ENCODE measurements at places on chromosomes 6 and 20. TPM values are rescaled to one million over a fixed set of nuclear protein-coding genes. Genes with fewer than 3 reads are reported as not detected.
A peak's percentile ranks its signal among the peaks of the same experiment; 100 is the strongest.

DNA sequence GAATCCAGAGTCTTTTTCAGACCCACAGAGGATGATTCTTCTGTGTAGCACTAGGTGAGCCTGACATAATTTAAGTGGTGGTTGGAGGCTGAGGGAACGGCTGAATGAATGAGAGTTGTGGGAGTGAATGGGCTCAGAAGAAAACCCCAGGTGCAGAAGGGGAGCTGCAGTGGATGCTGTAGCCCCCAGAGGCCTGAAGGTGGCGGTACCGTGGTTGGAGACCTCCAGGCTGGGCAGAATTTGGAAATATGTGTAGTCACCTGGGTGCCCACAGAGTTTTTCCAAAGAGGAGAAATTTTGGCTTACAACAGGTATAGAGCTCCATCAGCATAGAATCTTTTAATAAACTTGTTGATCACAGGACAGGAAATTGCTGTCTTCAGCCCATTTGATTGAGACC, 6.5 kb upstream of the RAET1G start:
- H3K4me1 ChIP-seq = peaks cover 18% of the 10 kb centered on the region
- no peak overlapping the region for H3K4me3 ChIP-seq
- no peaks in the 10 kb centered on the region for H3K36me3 ChIP-seq
- H3K27me3 ChIP-seq = peaks cover 69% of the 10 kb centered on the region

The MMP24 gene
- total RNA-seq = 0.83 TPM

GRCh38 chr6:84583784-84584183, 180.6 kb downstream of the TBX18 start:
- DNase-seq = no peak
- no peak overlapping the region for H3K27ac ChIP-seq
- no peaks in the 10 kb centered on the region for H3K4me1 ChIP-seq

- H3K4me1 ChIP-seq = peaks cover 23% of the 10 kb centered on the region
- no peaks in the 10 kb centered on the region for H3K36me3 ChIP-seq
- peak overlapping the region; percentile 58 for H3K4me3 ChIP-seq
Observed at GRCh38 chr6:26043384-26044139, 43.7 kb upstream of the HFE start.

- H3K4me3 ChIP-seq = no peak overlapping the region
- no peaks in the 10 kb centered on the region for H3K27me3 ChIP-seq
- peak overlapping the region; percentile 68 for H3K27ac ChIP-seq
- H3K4me1 ChIP-seq = peaks cover 56% of the 10 kb centered on the region
- H3K36me3 ChIP-seq = no peaks in the 10 kb centered on the region
- DNase-seq = no peak
Observed at GRCh38 chr6:163709255-163709654, 294.7 kb downstream of the QKI start.

- H3K4me1 ChIP-seq = peaks cover 4% of the 10 kb centered on the region
- no peak for DNase-seq
- no peaks in the 10 kb centered on the region for H3K36me3 ChIP-seq
- H3K27me3 ChIP-seq = no peaks in the 10 kb centered on the region
- H3K4me3 ChIP-seq = no peak overlapping the region
Observed at GRCh38 chr6:4883298-4883697, 107.1 kb downstream of the CDYL start.

DNA sequence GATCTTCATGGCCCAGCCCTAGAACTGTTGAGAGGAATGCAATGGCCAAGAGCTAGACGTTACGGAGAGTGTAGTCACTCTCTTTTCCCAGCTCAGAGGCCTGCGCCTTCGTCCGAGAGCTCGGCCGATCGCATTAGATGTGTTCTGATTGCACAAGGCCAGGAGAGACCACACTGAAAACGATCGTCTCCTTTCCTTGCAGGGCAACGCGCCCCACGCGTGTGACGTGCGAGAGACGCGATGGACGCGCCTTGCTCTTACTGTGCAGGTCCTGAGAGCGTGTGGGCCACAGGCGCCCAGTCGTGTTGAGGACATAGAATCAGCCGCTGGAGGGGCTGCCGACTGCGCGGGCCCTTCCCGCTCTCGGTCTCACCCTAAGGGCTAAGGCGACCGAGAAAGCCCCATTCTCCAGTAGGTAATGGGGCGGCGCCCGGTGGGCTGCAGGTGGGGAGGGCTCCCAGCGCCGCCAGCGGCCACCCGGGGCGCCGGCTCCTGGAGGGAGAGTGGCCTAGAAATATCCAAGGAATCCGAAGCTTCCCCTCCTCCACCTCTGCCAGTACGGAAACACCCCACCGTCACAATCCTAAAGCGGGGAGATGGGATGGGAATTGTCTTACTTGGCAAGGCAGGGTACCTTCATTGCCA, 26.9 kb downstream of the TFAP2B start:
- no peak for DNase-seq
- peaks cover 10% of the 10 kb centered on the region for H3K27me3 ChIP-seq
- no peaks in the 10 kb centered on the region for H3K36me3 ChIP-seq
- H3K4me3 ChIP-seq = no peak overlapping the region

GRCh38 chr6:3081960-3082359, 13.7 kb downstream of the RIPK1 start:
- H3K4me3 ChIP-seq = no peak overlapping the region
- no peaks in the 10 kb centered on the region for H3K4me1 ChIP-seq
- peaks cover 97% of the 10 kb centered on the region for H3K36me3 ChIP-seq
- no peaks in the 10 kb centered on the region for H3K27me3 ChIP-seq

The CLPSL2 gene
- not detected for total RNA-seq

DNA sequence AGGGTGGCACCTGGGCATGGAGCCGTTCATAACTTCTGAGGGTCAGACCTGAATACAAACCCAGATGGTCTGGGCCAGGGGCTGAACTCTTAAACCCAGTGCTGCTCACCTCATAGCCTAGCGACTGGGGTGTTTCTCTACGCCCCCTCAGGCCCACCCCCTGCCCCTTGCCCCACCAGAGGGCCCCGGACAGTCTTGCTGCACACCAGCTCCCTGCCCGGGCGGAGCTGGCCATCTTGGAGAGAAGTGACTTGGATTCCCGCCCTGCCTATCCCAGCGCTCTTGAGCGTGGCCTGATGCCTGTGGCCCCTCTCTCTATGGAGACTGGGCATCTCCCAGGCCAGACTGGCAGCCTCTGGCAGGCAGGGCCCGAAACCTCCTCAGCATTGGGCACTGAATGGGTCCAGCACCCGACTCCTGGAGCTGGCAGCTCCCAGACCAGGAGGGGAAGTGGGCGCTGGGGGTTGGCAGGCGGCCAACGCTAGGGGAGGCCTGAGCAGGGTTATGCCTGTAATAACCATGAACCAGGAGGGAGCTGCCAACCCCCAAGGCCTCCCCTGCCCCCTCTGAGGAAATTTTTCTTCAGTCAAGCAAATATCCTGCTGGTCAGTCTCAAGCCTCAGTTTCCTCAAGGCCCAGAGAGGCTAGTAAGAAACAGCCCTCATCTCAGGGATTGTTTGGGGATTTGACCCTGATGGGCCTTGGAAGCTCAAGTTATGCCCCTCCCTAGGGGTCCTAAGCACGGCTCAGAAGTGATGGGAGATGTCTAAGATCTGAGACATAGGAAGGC, 169.5 kb downstream of the VEGFA start:
- H3K4me1 ChIP-seq = no peaks in the 10 kb centered on the region
- H3K36me3 ChIP-seq = no peaks in the 10 kb centered on the region
- no peak for DNase-seq
- no peak overlapping the region for H3K27ac ChIP-seq
- no peaks in the 10 kb centered on the region for H3K27me3 ChIP-seq

The HLA-DMB gene
- 9.9 TPM for total RNA-seq

- H3K4me3 ChIP-seq = no peak overlapping the region
- H3K4me1 ChIP-seq = no peaks in the 10 kb centered on the region
- no peaks in the 10 kb centered on the region for H3K27me3 ChIP-seq
Observed at GRCh38 chr6:80698459-80698858, 592.0 kb downstream of the BCKDHB start.

DNA sequence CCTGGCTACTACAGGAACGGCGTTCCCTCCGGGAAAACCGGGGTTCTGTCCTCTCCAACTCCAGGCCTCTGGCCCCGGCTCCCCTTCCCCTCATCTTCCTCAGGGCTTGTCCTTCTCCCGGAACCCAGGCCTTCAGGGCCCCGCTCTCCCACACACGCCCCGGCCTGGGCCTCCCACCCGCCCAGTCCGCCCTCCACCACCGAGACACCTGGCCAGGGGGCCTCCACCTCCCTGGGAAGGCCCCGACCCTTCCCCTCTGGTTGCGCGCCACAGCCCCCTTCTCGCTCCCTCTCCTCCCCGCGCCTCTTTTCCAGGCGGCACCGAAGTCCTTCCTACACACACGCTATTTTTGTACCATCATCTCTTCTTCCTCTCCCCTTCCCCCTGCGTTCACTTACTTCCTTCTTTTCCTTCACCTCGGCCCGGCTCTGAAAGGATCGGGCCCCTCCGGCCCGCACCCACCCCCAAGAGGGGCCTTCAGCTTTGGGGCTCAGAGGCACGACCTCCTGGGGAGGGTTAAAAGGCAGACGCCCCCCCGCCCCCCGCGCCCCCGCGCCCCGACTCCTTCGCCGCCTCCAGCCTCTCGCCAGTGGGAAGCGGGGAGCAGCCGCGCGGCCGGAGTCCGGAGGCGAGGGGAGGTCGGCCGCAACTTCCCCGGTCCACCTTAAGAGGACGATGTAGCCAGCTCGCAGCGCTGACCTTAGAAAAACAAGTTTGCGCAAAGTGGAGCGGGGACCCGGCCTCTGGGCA, 1.3 kb upstream of the SIRPA start:
- peak overlapping the region; percentile 91 for H3K27ac ChIP-seq
- no peaks in the 10 kb centered on the region for H3K27me3 ChIP-seq
- no peak for DNase-seq
- no peaks in the 10 kb centered on the region for H3K36me3 ChIP-seq
- H3K4me3 ChIP-seq = peak overlapping the region; percentile 84

GRCh38 chr6:104653781-104654180, 205.9 kb downstream of the HACE1 start:
- H3K27me3 ChIP-seq = no peaks in the 10 kb centered on the region
- no peak for DNase-seq
- H3K36me3 ChIP-seq = no peaks in the 10 kb centered on the region
- H3K4me1 ChIP-seq = no peaks in the 10 kb centered on the region

DNA sequence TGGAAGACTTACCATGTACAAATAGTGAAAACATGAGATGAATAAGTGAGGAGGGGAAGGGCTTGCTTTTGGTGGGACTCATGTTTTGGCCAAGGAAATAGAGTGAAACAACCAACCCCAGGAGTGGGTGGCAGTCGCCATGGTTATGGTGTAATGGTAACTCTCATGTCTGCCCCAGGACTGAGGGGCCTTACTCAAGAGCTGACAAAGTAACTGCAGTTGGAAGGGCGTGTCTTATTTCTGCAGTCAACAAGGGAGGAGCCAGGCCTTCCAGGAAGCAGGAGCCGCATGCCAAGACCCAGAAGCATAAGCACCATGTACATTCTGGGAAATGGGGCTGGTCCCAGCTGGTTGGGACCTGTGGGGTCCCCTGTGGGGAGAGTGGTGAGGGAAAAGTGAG, 108.5 kb downstream of the UNC5CL start:
- no peak for DNase-seq
- no peaks in the 10 kb centered on the region for H3K27me3 ChIP-seq
- H3K4me1 ChIP-seq = no peaks in the 10 kb centered on the region
- no peak overlapping the region for H3K4me3 ChIP-seq

GRCh38 chr20:32034581-32035425, 17.2 kb upstream of the HCK start:
- H3K36me3 ChIP-seq = no peaks in the 10 kb centered on the region
- no peak for DNase-seq
- peaks cover 6% of the 10 kb centered on the region for H3K4me1 ChIP-seq
- H3K27ac ChIP-seq = no peak overlapping the region
- H3K4me3 ChIP-seq = no peak overlapping the region

The BANF2 gene
- not detected for total RNA-seq

GRCh38 chr20:5715071-5715841, 34.9 kb upstream of the SHLD1 start:
- no peak overlapping the region for H3K4me3 ChIP-seq
- peaks cover 25% of the 10 kb centered on the region for H3K4me1 ChIP-seq

The TSBP1 gene
- total RNA-seq = not detected

GRCh38 chr20:44071526-44072111, 115.4 kb downstream of the JPH2 start:
- H3K27ac ChIP-seq = no peak overlapping the region
- H3K27me3 ChIP-seq = no peaks in the 10 kb centered on the region
- DNase-seq = peak; percentile 80

DNA sequence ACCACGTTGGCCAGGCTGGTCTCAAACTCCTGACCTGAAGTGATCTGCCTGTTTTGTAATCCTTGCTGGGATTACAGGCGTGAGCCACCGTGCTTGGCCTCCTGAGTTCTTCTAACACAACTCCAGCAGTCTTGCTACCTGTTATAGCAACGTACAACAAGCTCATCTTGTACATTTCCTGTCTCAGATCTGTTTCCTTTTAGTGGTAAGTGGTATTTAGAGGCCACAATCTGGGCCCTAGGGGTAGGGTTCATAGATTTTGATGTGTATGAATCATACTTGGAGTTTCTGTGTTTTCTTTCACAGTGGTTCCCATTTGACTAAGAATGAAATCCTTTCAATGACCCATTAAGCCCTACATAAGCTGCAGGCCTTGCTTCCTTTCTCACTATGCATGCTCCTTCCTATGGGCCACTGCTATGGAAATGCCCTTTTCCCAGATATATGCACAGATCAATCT, 27.1 kb upstream of the SYNCRIP start:
- H3K36me3 ChIP-seq = peaks cover 18% of the 10 kb centered on the region
- H3K27me3 ChIP-seq = no peaks in the 10 kb centered on the region
- H3K4me3 ChIP-seq = no peak overlapping the region
- no peak overlapping the region for H3K27ac ChIP-seq
- peaks cover 36% of the 10 kb centered on the region for H3K4me1 ChIP-seq

DNA sequence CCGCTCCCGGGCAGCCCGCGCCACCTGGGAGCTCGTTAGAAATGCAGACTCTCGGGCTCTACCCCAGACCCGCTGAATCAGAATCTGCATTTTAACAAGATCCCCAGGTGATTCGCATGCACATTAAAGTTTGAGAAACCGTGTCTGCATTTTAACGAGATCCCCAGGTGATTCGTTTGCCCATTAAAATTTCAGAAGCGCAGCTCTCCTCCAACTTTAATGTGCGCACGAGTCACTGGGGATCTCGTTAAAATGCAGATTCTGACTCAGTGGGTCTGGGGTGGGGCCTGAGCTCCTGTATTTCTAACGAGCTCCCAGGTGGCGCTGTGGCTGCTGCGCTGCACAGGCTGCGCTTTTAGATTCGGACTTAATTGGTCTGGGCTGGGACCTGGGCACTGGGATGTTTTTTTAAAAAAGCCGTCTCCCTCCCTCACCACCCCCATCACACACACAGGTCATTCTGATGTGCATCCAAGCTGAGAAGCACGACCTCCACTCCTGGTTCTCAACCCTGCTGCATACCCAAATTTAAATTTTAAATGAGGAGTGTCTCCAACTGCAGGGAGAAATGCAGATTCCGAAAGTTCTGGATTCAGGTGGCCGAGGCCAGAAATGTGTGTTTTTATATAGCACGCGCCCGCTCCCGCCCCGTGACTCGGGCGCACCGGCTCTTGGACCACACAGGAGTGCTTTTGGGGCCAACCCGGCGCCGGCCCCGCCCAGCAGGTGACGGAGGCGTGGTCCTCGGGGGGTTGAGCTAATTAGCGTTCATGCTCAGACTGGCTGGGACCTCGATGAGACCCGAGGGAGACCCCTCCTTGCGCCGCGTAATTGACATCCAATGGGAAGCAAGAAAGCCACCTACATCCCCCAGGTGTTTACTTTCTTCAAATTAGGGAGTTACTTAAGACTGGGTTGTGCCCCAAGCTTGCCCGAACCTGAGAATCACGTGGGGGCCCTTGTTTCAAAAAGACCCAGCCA, 85.8 kb downstream of the ZFP64 start:
- no peak overlapping the region for H3K27ac ChIP-seq
- DNase-seq = no peak
- peaks cover 26% of the 10 kb centered on the region for H3K27me3 ChIP-seq
- peaks cover 30% of the 10 kb centered on the region for H3K4me1 ChIP-seq

GRCh38 chr6:11964729-11965335, 47.3 kb upstream of the HIVEP1 start:
- H3K27me3 ChIP-seq = no peaks in the 10 kb centered on the region
- no peak overlapping the region for H3K27ac ChIP-seq
- H3K4me3 ChIP-seq = no peak overlapping the region
- H3K36me3 ChIP-seq = no peaks in the 10 kb centered on the region
- no peak for DNase-seq

Data from esophagus muscularis mucosa (tissue), 4 donors.